ENCODE measurements at places on chromosomes 4 and X.

DNA sequence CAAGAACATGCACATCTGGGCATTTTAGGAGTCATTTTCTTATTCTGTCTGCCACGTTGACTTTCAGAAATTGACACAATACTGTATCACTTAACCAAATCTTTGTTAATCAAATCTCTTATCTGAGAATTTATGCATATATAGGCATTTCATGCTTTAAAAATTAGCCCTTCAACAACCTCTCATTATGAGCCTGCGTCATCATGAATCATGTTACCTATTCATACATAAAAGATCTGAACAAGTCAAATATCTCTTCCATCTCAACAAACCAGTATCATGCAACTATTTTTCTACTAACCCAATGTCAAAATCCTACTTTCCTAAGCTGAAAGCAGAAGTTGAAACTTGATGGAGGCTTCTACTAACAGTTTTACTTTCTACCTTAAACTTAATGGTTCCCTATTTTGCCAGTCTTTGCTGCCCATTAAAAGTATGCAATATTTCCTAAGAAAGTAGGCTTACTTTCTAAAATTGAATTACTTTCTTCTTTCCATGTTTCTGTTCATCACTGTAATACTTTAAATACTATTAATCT lies 1.8 kb downstream of the ADAM29 start:
- DNase-seq, result no peak

GRCh38 chr4:35252866-35253265 lies 991.4 kb downstream of the ARAP2 start:
- no peak for DNase-seq

- DNase-seq, result no peak
Observed at GRCh38 chr4:138243369-138243768, 1.2 kb upstream of the SLC7A11 start.

DNA sequence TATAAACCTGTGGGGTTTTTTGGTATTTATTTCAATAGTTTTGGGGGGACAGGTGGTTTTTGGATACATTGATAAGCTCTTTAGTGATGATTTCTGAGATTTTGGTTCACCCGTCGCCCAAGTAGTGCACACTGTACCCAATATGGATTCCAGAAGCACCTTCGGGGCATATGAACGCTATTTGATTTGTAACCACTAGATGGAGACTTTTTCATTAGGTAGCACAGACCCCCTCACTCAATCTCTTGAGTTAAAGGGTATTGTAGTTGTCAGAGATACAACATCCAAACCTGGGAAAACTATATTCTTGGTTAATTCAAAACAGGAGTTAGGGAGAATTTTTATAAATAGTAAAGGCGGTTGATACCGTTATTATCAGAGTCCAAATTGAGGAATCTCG lies 79.8 kb downstream of the SPANXN3 start:
- peak; percentile 3 for DNase-seq

DNA sequence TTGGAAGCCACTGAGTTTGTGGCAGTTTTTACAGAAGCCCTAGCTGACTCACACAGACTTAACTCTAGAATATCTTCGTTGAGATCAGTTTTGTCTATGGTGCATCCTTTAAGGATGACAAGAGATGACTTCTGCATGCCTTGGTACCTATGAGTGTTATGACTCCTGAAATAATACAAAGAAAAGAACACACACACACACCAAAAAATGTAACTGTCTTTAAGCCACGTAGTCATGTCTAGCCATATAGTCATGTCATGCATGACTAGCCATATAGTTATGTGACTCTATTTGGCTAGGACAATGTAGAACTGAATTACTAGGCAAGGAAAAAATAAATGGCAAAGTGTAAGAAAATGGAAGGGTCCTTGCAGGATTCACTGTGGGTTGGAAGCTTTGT lies 447.8 kb downstream of the NLGN4X start:
- no peak for DNase-seq

DNA sequence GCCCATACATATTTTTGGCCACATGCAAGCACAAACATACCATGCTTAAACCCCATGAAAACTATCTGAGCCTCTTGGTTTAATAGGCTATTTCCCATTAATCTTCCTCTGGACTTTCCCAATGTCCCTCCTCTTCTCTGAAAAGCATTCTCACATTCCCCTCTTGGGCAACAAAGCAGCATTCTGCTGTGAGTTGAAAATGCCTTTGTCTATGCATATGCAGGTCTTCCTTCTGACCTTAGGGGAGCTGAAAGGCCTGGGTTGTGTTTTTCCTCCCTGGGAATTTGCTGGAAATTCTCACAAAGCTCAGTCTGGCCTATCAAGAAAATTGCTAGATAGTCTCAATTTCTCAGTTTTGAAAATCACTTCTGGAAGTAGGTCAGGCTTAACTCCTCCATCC lies 4.2 kb downstream of the VSIG4 start:
- no peak for DNase-seq

- DNase-seq, result no peak
Observed at GRCh38 chr4:153014460-153014859, 78.3 kb downstream of the FHDC1 start.

- no peak for DNase-seq
Observed at GRCh38 chr4:94135701-94136100, 72.0 kb upstream of the SMARCAD1 start.

DNA sequence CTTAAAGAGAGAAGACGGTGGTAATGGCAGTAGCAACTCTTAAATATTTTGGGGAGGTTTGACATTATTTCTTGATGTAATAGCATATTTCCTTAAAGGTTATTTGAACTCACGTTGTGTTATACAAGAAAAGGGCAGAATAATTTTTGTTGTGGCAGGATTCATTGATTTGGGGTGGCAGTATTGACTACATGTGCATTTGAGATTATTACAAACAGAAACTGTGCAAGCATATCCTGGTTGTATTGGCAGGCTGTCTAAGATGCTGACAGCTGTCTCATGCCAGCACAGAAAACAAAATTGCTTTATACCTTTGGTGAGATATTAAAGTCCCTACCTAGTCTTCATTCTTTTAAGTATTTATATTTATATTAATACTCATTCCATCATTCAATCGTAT lies 300.7 kb upstream of the MAGEC2 start:
- no peak for DNase-seq

DNA sequence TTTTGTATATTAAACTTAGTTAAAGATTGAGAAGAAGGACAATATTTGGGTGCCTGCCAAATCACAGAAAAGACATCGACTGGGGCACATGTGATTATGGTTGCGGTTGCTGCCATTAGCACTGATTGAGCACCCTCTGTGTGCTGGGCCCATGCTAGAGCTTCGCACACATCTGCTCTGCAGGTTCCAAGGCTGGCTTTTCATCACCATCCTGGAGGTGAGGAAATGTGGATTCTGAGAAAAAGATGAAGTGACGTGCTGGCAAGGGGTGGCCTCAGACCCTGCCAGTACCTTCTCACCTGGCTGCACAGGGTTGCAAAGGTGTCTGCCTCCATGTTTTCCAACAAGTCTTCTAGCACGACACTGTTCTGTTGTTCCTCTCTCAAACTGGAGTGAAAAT lies 134.0 kb downstream of the EVC2 start:
- no peak for DNase-seq

DNA sequence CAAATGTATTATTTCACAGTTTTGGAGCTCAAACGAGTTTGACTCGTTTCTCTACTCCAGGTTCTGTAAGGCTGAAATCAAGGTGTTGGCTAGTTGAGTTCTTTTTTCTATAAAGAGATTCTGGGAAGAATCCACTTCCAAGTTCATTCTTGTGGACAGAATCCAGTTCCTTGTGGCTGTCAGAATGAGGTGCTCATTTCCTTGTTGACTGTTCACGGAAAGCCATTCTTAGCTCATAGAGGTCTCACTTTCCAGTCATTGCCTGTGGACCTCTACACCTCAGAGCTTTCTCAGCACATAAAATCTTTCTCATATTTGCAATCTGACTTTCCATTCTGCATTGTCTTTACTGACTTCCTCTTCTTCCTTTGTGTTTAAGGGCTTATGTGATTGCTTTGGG lies 62.9 kb downstream of the SYTL5 start:
- DNase-seq, result no peak

DNA sequence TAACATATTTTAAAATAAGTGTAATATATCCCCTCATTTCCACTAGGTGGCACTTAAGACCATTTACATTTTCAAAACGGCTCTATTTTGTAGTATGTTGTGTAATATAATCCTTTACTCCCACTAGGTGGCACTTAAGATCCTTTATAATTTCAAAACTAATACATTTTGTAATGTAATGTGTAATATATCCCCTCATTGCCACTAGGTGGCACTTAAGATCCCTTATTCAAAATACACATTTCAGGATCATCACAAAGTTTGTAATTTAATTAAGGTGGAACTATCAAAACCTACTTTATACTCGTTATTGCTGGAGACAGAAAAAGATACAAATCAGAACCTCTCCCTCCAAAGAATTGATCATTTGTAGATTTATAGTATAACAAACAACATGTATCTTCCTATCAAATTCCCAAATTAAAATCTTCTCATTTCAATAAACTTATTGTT lies 132.5 kb downstream of the ARHGAP6 start:
- peak; percentile 53 for DNase-seq

- no peak for DNase-seq
Observed at GRCh38 chrX:106009145-106009544, 29.4 kb downstream of the SERPINA7 start.

- DNase-seq, result peak; percentile 51
Observed at GRCh38 chrX:93673056-93673868, at the start of gene NAP1L3. Gene NAP1L3, minus strand, starts transcription at chrX:93673578. Its CDS starts 274 bp downstream, at chrX:93673304.

- no peak for DNase-seq
Observed at GRCh38 chr4:42397635-42398170, 415 bp downstream of the SHISA3 start.

All from large intestine (tissue), 12 donors.